Hypothalamus (tissue), 51 donors: ENCODE measurements at places on chromosomes 4 and X.

- DNase-seq: no peak
Observed at GRCh38 chr4:19497705-19498104, 754.0 kb upstream of the SLIT2 start.

GRCh38 chr4:88722276-88722780 is 24.7 kb upstream of the NAP1L5 start:
- no peak for DNase-seq

DNA sequence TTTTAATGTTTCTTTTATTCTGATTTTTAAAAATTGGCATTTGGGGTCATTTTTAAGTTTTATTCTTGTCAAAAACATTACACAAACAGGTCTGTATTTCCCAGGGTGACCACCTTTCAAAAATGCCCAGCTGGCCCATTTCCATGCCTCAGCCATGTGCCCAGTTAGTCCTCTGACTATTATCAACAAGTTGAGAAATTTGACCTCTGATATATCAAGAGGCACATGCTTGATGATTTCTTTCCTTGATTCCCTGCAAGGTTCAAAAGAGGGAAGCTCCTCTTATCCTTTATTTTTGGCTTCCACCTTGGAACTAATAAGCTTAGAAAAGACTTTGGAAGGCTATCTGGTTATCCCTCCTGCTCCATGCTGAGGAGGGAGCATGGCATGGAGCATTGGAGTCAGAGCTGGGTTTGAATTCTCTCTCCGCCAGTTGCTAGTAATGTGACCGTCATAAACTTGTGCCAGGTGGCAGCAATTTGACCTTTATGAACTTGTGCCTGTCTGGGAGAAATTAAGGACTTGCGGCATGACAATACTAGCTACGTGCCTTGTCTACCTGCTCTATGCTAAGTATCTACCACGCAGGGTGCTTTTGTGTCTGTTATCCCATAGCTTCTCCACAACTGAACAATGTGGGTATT is 122.4 kb upstream of the SLC4A4 start:
- no peak for DNase-seq

GRCh38 chr4:134636338-134637051 is 434.9 kb upstream of the PABPC4L start:
- DNase-seq: no peak

- DNase-seq: no peak
Observed at GRCh38 chr4:6272863-6273660, 3.4 kb downstream of the WFS1 start.

DNA sequence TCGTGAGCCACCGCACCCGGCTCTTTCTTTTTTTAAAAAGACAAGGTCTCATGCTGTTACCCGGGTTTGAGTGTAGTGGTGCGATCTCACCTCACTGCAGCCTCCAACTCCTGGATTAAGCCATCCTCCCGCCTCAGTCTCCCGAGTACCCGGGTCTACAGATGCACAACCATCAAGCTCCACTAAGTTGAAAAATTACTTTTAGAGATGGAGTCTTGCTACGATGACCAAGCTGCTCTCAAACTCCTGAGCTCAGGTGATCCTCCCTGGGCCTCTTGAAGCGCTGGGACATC is 2.0 kb downstream of the SLC25A6 start:
- DNase-seq: no peak

- no peak for DNase-seq
Observed at GRCh38 chr4:161182913-161183312, 980.9 kb downstream of the FSTL5 start.
